Neural crest cell (in vitro differentiated cells): ENCODE measurements at places on chromosomes 3 and 15. TPM values are rescaled to one million over a fixed set of nuclear protein-coding genes. Genes with fewer than 3 reads are reported as not detected.
A peak's percentile ranks its signal among the peaks of the same experiment; 100 is the strongest.

HCN4 gene
- total RNA-seq = 4.0 and 4.1 TPM in 2 replicates

DNA sequence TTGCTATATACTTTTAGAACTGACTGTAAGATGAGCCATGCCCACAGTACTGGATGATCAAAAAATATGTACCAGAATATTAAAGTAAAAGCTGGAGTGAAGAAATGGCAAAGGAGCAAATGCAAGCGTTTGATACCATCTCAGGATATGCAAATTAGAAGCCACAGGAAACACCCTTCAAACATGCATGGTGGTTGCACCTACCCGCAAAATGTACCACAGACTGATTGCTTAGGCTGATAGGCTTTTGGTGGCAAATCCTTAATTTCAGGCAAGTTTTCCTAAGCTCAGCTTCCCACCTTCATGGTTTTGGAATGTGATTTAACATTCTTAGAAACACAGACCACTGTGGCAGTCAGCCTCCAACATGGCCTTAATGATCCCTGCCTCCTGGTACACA, 149.0 kb downstream of the PDZRN3 start:
- DNase-seq = no peak
- H3K4me3 ChIP-seq = no peak overlapping the region
- peaks cover 14% of the 10 kb centered on the region for H3K4me1 ChIP-seq
- no peak overlapping the region for H3K27ac ChIP-seq
- no peaks in the 10 kb centered on the region for H3K27me3 ChIP-seq

OR5H14 gene
- not detected in 2 replicates for total RNA-seq

- DNase-seq = peak; percentile 68
- H3K27me3 ChIP-seq = no peaks in the 10 kb centered on the region
- H3K36me3 ChIP-seq = no peaks in the 10 kb centered on the region
- H3K4me3 ChIP-seq = no peak overlapping the region
- H3K4me1 ChIP-seq = peaks cover 13% of the 10 kb centered on the region
Measured at GRCh38 chr3:120622870-120623726, 27.0 kb downstream of the NDUFB4 start.

GRCh38 chr3:120875507-120875906, 32.5 kb upstream of the STXBP5L start:
- H3K27me3 ChIP-seq = peaks cover 2% of the 10 kb centered on the region
- H3K36me3 ChIP-seq = no peaks in the 10 kb centered on the region
- H3K4me1 ChIP-seq = no peaks in the 10 kb centered on the region
- H3K27ac ChIP-seq = no peak overlapping the region
- no peak overlapping the region for H3K4me3 ChIP-seq

- H3K27ac ChIP-seq = no peak overlapping the region
- H3K36me3 ChIP-seq = no peaks in the 10 kb centered on the region
- peaks cover 53% of the 10 kb centered on the region for H3K4me1 ChIP-seq
- no peaks in the 10 kb centered on the region for H3K27me3 ChIP-seq
- H3K4me3 ChIP-seq = no peak overlapping the region
Measured at GRCh38 chr3:31541089-31541488, 8.4 kb downstream of the STT3B start.

GRCh38 chr3:48750856-48751255, 33.8 kb upstream of the IP6K2 start:
- H3K27ac ChIP-seq = no peak overlapping the region
- peaks cover 2% of the 10 kb centered on the region for H3K36me3 ChIP-seq
- peaks cover 20% of the 10 kb centered on the region for H3K4me1 ChIP-seq
- no peak overlapping the region for H3K4me3 ChIP-seq
- H3K27me3 ChIP-seq = no peaks in the 10 kb centered on the region
- DNase-seq = no peak

DNA sequence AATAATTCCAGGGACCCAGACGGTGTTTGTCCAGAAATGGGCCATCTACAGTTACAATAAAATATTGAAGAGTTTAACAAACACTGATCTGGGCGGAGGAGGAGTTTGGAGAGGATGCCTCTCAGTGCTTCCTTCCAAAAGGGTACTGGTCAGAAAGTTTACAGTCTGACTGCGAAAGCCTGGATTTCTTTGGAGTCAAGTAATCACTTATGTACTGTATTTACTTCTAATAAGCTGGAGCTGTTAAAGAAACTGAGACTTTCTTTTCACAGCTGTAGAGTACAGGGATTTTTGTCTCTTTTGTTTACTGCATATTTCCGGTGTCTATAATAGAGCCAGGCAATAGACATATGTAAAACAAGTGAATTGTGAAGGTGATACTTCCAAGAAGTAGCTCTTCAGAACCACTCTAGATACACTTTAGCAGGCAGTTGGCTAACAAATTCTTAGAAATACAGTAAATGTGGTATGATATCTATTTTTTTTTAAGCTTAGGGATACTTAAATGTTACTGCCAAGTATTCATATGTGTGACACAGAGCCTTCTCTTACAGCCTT, 22.1 kb upstream of the NEO1 start:
- H3K27ac ChIP-seq = no peak overlapping the region
- no peak for DNase-seq
- no peak overlapping the region for H3K4me3 ChIP-seq
- no peaks in the 10 kb centered on the region for H3K27me3 ChIP-seq

GRCh38 chr3:33458446-33458845, 18.2 kb upstream of the UBP1 start:
- peaks cover 57% of the 10 kb centered on the region for H3K36me3 ChIP-seq
- no peak overlapping the region for H3K27ac ChIP-seq
- no peak overlapping the region for H3K4me3 ChIP-seq
- DNase-seq = no peak

DNA sequence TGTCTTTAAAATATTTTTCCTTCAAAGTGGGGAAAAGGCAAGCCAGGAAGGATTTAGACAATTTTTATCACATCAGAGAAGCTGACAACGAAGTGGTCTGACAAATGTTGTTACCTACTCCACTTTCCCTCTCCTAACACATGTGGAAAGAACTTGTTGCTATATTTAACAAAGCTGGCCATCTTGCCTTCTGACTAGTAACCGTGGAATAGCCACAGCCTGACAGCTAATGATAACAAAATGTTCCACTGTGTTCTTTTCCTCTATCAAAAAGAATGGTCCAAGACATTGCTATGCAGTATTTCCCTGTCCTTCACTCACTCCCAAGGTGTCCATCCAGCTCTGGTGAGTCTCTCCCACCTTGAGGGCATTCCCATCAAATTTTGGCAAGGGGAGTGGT, 481.4 kb upstream of the THBS1 start:
- H3K36me3 ChIP-seq = no peaks in the 10 kb centered on the region
- no peaks in the 10 kb centered on the region for H3K27me3 ChIP-seq
- no peak overlapping the region for H3K27ac ChIP-seq
- no peak overlapping the region for H3K4me3 ChIP-seq
- DNase-seq = no peak

GOLGA6D gene
- total RNA-seq = not detected in 2 replicates

DNA sequence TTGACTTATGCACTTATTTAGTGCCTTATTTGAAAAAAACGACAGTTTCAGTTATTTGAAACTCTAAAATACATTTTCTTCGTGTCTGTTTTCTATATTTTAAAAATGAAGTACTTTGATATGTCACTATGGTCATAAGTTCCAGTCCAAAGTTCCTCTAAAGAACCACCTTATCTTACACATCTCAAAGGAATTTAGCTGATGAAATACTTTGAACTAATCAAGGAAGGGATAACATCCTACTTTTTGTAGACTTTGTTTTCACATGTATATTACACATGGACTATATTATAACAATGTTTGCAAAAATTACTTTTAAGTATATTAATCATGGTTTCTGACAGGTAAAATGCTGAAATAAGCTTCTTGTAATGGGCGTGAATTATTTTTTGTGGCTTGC, 265.8 kb upstream of the ZNF717 start:
- H3K4me1 ChIP-seq = no peaks in the 10 kb centered on the region
- H3K36me3 ChIP-seq = no peaks in the 10 kb centered on the region
- no peak for DNase-seq
- no peak overlapping the region for H3K4me3 ChIP-seq
- H3K27ac ChIP-seq = no peak overlapping the region

TMEM40 gene
- total RNA-seq = not detected in 2 replicates

SNURF gene
- total RNA-seq = 12.1 and 14.0 TPM in 2 replicates

DNA sequence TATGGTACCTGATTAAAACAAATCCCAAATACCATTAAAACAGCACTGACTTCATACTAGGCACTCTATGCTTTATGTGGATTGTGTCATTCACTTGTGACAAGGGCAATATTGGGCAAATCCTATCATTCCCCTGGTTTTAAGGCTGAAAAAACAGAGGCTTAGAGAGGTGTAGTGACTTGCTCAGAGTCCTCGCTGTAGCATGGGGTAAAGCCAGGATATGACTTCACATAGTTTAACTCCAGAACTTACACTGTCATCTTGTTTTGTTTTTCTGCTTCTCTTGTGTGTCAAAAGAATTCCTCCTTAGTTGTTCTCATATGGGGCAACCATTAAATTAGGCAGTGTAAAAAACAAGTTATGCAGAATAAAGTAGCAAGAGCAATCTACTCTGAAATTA, 40.3 kb upstream of the ICE2 start:
- no peak overlapping the region for H3K27ac ChIP-seq
- no peaks in the 10 kb centered on the region for H3K36me3 ChIP-seq
- DNase-seq = no peak
- H3K27me3 ChIP-seq = no peaks in the 10 kb centered on the region

GRCh38 chr3:129564981-129565644, 22.1 kb downstream of the H1-8 start:
- DNase-seq = no peak
- peak overlapping the region; percentile 62 for H3K27ac ChIP-seq
- H3K36me3 ChIP-seq = no peaks in the 10 kb centered on the region

GATA2 gene
- 0.30 and 0.52 TPM in 2 replicates for total RNA-seq

DNA sequence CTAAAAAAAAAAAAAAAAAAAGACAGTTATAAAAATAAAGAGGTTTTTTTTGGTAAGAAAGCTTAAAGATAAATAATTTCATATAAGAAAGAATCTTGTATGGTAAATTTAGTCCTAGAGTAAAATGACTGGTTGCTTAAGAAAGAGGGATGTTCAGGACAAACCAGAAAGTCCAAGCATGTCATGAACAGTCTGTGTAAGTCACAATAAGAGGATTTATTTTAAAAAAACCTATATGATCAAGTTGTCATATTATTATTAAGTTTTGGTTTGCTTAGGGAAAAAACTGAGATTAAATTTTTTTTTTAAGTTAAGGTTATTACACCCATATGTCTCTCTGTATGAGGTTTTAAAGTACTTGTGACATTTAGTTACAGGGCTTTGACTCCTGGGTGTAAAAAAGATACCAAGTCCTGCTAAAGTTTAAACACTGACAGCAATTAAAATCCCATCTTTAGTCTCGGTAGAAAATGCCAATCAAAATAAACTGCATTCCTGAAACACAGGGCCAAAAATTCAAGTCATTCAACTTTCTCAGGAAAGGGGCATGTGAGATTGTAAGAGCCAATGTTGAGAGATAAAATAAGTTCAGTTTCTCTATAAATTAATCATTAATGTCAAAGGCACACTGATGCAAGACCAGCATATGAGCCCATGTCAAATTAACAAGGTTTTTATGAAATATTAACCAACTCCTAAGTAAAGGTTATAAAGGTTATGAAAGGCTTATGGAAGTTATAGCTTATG, 8.5 kb upstream of the BDH1 start:
- H3K27me3 ChIP-seq = peaks cover 4% of the 10 kb centered on the region
- H3K4me3 ChIP-seq = no peak overlapping the region
- H3K4me1 ChIP-seq = peaks cover 45% of the 10 kb centered on the region
- DNase-seq = no peak
